CD4-positive, alpha-beta memory T cell (primary cell): ENCODE measurements at places on chromosomes 2 and 18.

DNA sequence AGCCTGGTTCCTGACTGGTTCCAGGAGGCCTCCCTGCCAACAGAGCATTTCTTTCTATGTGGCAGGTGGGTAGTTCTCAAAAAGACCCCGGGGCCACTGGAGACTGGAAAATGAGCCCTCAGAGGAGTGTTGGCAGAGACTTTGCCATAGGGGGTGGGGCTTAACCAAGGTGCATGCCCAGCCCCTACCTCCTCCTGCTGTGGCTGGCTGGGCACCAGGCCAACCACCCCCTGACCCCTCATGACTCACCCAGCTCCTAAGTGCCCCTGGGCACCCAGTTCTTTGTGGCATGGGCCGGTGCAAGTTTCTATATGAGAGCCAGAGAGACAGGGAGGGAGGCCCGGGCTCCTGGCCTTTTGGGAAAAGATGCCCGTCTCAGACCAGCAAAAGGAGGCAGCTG lies 98.2 kb upstream of the SMAD2 start:
- DNase-seq = no peak

DNA sequence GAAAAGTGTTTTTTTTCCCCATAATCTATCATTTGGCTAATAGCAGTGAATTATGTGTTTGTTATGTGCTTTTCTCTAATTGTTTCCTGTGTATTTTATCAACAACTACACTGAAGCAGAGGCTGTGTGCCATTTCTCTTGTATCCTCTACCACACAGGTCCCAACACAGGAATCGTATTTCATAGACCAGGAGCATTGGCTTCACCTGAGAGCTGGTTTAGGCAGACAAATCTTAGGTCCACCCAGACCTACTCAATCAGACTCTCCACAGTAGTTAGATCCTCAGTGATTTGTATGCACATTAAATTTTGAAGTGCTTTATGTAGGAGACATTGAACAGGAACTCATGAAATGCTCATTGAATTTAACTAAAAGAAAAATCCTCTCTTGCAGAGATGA lies 109.2 kb downstream of the FSHR start:
- no peak for DNase-seq

DNA sequence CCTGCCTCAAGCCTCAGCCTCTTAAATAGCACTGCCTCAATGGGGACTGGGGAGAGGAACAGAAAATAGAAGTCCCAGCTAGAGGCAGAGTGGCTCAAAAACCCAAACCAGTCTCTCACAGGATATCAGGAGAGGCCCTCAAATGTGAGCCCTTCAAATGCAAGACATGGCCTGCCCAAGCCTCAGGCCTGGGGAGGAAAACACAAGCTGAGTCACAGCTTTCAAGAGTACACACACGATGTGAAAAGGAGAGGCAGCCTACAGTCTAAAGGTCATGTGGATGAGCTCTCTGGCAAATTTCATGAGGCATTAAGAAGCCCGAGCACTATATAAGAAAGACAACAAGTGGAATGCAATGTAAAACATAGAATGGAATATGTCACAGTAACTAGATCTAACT lies 316.6 kb upstream of the MEX3C start:
- no peak for DNase-seq

DNA sequence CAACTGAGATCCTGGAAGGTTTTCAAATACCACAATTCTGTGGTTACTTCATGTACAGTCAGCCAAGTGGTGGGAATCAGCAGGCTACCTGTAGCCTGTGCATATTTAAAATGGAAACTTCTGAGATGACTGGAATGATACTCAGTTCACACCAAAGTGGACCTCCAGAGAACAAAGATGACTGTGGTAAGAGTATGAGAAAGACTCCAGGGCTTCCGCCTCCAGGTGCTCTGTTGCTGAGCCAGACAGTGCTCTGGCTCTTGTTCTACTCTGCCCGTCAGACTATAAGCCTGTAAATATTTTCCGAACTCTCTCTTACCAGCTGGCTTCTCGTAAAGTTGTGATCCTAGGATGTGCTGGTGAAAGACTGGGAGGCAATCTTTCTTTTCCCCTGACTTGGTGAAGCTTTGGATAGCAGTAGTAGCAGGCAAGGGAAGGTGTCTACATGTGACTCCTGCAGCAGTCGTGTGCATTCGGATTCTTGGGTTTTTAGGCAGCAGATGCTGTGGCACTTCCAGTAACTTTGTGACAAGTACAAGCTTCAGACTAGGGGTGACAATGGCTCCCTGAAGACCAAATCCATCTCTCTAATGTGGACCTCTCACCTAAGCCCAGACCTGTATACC lies 23.1 kb downstream of the ST3GAL5 start:
- no peak for DNase-seq

- DNase-seq = peak; percentile 30
Observed at GRCh38 chr18:3441290-3441689, 8.7 kb upstream of the TGIF1 start.

DNA sequence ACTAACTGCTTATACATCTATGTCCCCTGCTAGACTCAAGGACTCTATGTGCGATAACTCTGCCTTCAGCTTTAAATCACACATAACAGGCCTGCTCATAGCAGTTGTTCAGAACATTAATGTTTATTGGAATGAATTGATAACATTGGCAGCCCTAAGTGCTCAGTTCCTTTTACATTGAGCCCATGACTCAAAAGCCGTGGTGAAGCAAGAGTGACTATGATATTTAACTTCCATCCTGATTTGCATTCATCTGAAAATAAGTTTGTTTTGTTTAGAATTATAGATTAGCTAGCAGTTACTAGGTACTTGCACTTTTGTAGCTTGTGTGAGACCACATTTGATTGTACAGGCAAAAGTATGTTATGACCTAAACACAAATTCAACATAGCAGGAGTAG lies 14.3 kb downstream of the SERPINB10 start:
- no peak for DNase-seq

GRCh38 chr2:74762789-74763188 lies 71.1 kb upstream of the HK2 start:
- DNase-seq = no peak

DNA sequence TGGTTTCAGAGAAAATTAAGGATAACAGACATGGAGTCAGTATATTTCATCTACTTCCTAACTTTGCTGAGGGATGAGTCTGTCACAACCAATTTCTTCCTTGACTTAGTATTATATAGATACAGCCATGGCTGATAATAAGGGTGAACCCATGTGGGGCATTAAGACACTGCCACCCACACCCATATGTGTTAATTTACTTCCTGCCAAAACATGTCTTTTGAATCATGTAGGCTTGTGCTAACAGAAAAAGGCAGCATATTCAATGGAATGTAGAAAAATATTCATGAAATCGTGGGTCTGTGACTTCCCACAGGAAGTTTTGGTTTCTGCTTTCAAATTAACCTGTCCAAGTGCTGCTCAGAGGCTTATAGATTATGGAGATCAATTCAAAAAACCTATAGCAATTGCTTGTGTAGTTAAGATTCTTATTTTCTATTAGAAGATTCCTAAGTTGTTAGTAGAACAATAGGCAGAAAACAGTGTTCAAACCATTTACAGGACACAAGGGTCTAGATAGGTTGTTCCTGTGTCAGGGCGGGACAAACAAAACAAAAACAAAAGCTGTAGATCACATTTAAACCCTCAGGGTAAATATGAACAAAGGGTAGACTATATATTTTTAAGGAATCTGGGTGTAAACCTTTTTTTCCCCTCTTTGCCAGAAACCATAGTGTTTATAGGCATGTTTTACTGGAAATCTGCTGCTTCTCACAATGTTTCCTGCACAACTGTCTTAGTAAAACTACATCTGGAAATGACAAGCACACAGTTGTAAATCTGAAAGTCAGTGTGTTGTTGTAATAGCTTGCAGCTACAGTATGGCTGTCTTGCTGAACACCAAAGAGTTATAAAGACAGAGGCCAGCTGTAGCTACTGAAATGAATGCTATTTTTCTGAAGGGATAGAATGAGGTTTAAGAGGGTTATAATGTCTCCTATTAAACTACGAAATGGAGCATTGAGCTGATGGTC lies 691.2 kb downstream of the EPHA4 start:
- DNase-seq = no peak

DNA sequence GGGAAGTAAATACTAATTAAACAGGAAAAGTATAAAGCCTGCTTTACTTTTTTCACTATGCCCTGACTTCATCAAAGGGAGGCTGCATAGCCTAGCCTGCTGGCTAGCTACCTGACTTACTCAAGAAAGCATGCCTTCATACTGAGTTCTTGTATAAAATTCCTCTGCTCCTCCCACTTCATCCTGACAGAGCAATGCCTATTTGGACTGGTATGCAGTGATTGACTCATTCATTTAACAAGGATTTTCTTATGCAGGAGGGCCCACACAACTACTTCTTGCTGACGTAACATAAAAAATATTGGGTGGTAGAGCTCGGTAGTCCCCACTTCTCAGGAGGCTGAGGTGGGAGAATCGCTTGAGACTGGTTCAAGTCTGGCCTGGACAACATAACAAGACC lies 70.5 kb downstream of the PRPF40A start:
- DNase-seq = no peak

DNA sequence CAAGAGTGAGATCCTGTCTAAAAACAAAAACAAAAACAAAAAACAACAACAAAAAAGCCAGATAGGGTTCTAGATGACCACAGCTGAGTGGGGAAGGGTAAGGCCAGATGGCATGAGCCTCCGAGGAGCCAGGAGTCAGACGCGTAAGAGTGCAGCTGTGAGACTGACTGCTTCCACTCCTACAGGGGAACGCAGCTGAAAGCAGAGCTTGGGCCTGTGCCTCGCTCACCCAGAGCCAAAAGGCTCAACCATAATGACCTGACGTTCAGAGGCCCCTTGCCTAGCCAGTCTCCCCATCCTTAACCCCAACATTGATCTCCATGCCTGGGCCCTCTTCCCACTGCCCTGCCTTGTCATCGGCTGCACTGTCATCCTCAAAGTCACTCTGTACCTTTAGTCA lies 26.5 kb upstream of the NCL start:
- DNase-seq = no peak

- DNase-seq = no peak
Observed at GRCh38 chr2:234706086-234706485, 209.2 kb upstream of the ARL4C start.
